ENCODE measurements at places on chromosomes 12 and 14. TPM values are rescaled to one million over a fixed set of nuclear protein-coding genes. Genes with fewer than 3 reads are reported as not detected.
A peak's percentile ranks its signal among the peaks of the same experiment; 100 is the strongest.

DNA sequence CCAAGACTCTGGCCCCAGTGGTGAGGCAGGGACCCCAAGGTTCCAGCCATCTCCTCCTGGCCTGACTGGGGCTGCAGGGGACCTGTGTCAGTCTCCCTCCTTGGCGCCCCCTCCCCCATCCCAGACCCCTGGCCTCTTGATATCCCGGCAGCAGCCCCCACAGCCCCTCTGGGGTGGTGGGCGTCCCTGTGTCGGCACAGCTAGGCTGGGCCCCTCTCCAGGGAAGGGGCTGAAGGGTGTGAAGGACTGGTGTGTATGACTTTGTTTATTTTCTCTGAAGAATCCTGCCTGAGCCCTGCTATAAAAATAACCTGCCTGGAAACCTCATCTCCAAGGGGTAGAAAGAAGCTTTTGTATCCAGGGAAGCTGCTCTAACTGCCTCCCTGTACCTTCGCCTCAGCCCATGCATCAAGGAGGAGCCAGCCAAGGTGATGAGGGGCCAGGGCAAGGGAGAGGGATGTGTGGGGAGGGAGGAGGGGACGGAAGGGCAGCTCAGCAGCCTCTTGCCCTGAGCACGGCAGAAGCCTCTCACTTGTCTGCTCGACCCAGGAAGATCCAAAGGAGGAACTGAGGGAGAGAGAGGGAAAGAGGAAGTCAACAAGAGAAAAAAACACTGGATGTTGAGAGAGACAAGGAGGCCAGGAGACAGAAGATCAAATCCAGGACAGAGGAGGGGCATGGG lies 25.4 kb upstream of the COL2A1 start:
- no peak for DNase-seq

DNA sequence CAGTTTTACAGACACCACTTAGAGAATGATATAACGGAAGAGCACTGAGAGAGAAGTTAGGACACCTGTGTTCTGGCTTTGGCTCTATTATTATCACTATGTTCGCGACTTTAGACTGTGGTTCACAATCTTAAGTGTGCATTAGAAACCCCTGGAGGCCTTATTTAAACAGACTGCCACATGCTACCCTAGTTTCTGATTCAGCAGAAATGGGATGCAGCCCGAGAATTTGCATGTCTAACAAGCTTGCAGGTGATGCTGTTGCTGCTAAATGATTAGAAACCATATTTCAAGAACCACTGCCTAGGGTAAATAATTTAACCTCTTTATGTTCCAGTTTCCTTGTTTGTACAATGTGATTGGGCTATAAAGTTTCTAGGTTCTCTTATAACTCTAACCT lies 3.6 kb upstream of the RAD51AP1 start:
- no peak for DNase-seq

GRCh38 chr14:53603994-53604393 lies 352.6 kb downstream of the BMP4 start:
- DNase-seq: no peak

The RNASE7 gene
- not detected for total RNA-seq

- no peak for DNase-seq
Measured at GRCh38 chr12:74415633-74416032, 122.0 kb upstream of the ATXN7L3B start.

- DNase-seq: no peak
Measured at GRCh38 chr14:70808416-70809224, 693 bp downstream of the MAP3K9 start.

DNA sequence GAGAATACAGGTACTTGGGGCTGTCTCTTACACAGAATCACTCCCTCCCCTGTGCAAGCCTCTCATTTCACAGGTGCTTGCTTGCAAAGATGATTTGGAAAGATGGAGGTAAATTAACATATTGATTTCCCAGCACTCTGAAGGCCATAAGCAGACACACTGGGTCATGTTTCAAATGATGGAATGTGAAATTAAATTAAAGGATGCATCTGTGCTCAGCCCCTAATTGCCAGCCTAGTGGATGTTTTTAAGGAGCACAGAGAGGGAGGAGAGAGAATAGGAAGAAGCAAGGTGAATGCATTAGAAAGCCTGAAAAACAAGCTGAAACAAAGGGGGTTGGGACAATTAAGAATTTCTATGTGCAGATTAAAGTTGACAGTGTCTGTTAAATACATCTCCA lies 96.1 kb upstream of the GRIP1 start:
- no peak for DNase-seq

GRCh38 chr12:3489057-3489456 lies 1.9 kb upstream of the PRMT8 start:
- no peak for DNase-seq

The ZNF26 gene
- 12.0 TPM for total RNA-seq

The ACAD10 gene
- total RNA-seq: 40.8 TPM

The PLEKHH1 gene
- 11.5 TPM for total RNA-seq

The AKT1 gene
- 144 TPM for total RNA-seq

The HNF1A gene
- total RNA-seq: 0.89 TPM

- DNase-seq: no peak
Measured at GRCh38 chr12:29816874-29817725, 33.4 kb upstream of the TMTC1 start.

GRCh38 chr12:82805812-82806497 lies 119.2 kb downstream of the TMTC2 start:
- no peak for DNase-seq

The RTL1 gene
- 1.1 TPM for total RNA-seq

The NRIP2 gene
- not detected for total RNA-seq

DNA sequence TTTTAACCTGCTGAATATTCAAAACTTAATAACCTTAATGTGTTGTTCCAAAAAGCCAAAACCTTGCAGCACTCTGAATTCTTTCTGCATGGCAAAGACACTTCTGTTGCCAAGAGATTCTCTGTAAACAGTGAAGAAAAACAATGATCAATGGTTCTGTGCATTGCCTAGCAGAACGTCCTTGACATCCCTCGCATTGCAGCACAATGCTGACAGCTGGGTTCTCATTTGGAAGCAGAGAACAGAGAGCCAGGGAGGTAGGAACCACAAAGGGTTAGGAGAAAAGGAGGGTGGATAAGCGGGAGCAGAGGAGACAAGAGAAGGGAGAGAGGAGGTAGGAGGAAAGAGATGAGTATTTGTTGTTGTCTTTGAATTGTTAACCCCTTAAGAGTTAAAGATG lies 501.1 kb downstream of the NAV3 start:
- DNase-seq: no peak

The PROX2 gene
- not detected for total RNA-seq

GRCh38 chr14:98847521-98848468 lies 424.2 kb downstream of the BCL11B start:
- DNase-seq: no peak

GRCh38 chr12:62466018-62466593 lies 520 bp upstream of the MON2 start:
- DNase-seq: no peak

DNA sequence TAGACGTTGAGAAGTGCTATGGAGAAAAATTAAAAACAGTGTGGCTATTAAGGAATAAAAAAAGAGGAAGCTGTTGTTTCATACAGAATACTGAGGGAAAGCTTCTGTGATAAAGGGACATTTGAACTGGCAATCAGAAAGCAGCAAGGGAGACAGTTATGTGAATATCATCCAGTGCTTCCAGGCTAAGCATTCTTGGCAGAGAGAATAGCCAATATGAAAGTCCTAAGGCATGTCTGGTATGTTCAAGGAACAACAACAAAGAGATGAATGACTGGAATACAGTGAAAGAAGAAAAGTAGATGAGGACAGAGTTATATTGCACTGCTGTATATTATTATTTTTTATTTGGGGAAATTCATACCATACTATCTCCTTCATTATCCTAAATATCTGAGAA lies 23.9 kb downstream of the SCAF11 start:
- DNase-seq: peak; percentile 23

DNA sequence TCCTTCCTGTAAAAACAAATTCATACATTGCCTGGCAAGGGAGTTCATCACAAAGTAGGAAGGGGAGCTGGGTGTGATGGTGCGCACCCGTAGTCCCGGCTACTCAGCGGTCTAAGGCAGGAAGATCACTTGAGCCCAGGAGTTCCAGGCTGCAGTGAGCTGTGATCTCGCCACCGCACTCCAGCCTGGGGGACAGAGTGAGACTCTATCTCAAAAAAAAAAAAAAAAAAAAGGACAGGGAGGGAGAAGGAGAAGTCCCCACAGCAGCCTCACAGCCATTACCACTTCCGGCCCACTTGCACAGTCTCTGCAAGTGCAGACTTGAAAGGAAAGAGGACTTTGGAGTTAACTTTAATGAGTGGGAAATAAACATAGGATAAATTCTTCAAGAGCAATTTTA lies 121.0 kb downstream of the FBXL14 start:
- DNase-seq: no peak

DNA sequence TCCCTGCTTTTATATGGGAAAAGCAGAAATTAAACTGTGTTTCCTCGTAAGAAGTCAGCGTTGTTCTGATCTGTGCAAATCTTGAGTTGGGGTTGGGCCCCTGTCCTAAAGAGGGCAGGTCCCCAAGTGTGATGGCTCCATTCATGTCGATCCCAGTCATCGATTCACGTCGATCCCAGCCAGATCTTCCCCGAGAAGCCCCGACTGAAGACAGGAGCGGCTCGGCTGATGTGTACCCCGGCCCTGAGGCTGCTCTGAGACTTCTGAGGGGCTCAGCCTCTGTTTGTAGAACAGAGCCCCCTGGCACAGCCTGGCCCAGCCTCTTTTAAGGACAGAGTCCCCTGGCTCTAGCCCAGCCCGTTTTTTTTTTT lies 9.3 kb downstream of the PGAM5 start:
- no peak for DNase-seq

The PLEKHG7 gene
- not detected for total RNA-seq

DNA sequence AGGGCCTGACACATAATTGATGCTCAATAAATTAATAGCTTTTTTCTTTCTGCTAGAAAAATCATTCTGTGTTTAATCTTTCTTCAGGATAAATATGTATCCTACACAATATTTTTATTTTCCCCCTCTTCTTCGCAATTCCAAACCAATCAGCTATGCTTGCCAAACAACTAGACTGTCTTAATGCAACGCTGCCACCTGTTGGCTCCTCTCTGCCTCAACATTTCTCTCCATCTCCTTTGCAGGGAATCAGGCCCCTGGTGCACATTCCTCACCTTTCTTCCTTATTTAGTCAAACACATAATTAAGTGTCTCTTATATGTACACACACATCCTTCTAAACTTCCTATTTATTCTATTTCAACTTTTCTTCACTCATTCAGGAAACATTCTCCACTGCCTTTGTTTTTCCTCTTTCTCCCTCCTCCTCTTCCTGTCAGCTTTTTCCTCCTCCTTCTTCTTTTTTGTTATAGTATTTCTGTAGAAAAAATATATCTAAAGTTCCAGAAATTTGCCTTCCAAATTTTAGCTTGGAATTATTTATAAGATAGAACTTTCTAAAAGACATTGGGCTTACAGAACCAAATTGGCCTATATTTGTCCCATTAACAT lies 406.0 kb downstream of the PRKD1 start:
- DNase-seq: no peak

The KRT82 gene
- not detected for total RNA-seq

DNA sequence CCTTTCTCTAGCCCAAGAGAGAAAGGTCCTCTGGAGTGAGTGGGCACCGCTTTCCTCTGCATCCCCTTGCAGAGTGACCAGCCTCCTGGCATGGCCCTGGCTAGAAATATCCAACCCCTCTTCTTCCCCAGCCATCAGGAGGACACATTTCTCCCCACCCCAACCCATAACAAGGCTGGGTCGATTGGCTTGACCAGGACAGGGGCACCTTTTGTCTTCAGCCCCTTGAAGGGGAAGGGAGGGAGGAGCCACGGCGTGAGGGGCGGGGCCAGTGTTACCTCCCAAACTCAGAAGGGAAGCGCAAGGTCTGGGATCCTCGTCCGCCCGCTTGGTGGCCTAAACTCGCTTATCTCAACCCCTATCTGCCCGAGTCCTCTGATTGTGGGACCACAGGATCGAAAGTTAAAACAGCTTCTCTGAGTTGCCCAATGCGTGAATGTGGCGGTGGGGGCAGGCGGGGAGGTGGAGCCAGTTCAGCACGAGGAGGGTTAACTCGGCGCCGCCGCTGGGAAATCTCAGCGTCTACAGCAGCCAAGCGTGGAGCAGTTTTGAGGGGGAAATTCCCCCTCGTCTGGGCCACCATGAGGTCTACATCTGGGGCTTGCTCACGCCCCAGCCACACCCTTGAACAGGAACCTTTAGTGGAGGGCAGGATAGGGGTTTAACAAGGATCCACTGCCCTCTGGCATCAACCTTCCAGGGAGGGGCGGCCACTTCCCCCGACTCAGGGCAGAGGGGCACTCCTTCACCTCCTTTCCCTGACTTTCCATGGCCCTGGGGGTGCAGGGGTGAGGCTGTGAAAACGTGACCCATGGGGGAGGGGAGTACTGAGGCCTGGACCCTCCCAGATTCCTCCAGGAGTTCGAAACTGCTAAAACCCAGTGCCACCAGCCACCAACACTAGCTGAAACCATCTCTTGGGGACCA lies 795 bp downstream of the STAT6 start:
- DNase-seq: no peak

The SCN8A gene
- 3.1 TPM for total RNA-seq

GRCh38 chr12:92107621-92108131 lies 38.0 kb downstream of the BTG1 start:
- no peak for DNase-seq

DNA sequence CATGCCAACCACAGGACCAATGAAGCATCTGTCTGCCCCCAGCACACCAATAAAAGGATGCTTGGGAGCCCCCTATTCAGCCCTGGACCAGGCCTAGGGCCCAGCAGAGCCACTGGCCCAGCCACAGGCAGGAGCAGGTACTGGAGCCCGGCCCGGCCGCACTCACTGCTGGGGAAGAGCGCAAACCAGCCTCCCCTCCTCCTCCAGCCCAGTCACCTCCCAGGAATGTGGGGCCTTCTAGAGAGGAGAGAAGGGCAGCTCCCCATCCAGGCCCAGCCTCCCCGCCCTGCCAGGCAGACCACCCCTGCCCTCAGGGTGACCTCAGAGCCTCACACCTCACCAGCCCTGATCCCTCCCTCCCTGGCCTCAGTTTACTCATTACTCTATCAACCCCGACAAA lies 56.2 kb downstream of the CCNK start:
- peak; percentile 55 for DNase-seq

The RERG gene
- total RNA-seq: 1.6 TPM

DNA sequence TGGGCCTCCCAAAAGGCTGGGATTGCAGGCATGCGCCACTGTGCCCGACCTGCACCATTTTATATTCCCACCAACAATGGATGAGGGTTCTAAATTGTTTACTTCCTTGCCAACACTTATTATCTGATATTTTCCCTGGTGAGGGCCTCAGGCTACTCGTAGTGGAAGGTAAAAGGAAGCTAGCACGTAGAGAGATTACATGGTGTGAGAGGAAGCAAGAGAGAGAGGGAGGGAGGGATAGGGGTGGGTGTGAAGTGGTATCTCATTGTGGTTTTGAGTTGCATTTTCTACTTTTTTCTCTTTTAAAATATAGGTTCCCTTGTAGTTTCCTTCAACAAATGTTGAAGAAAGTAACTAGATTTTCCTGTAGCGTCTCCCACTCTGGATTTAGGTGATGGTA lies 30.9 kb downstream of the MYO1H start:
- DNase-seq: no peak

All from kidney epithelial cell (primary cell).